ENCODE measurements at places on chromosomes 2 and 18. TPM values are rescaled to one million over a fixed set of nuclear protein-coding genes. Genes with fewer than 3 reads are reported as not detected.

Gene CD8B
- total RNA-seq, result 3.0 TPM

Gene SIX3
- total RNA-seq, result not detected

Gene TMEFF2
- total RNA-seq, result 1.5 TPM

GRCh38 chr2:29035016-29035745, 39.1 kb downstream of the PCARE start:
- no peak overlapping the region for H3K27ac ChIP-seq
- no peaks in the 10 kb centered on the region for H3K36me3 ChIP-seq
- no peak for DNase-seq
- H3K4me1 ChIP-seq, result 0 out of 2 replicates have a peak, but pooled peaks cover 8% of the 10 kb centered on the region
- no peak overlapping the region for H3K4me3 ChIP-seq
- H3K27me3 ChIP-seq, result no peaks in the 10 kb centered on the region

DNA sequence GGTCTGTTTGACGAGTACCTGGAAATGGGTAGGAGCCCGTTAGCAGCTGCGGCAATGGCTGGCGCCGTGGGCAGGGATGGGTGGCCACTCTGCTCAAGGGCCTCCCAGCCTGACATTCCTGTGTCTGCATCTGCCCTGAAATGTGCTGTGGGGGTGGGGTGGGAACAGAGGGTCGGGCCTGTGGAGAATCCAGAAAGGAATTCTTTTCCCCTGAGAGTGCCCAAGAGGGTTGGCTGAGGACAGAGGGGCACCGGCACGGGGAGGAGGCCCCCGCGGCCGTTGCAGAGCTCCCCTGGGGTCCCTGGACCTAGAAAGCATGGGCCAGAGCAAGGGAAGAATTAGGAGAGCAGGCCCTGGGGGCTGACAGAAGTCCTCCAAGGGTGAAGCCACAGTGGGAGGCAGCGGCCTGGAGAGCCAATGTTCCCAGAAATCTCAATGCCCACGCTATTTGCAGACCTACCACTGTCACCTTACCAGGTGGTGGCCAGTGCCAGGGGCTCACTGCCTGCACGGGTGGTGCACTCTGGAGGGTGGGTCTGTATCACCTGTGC, 27.8 kb downstream of the ANO7 start:
- H3K27me3 ChIP-seq, result no peaks in the 10 kb centered on the region
- no peak overlapping the region for H3K4me3 ChIP-seq
- H3K27ac ChIP-seq, result no peak overlapping the region
- peak; percentile 52 for DNase-seq

All from GM23338 (cell line).